Esophagus squamous epithelium (tissue), 5 donors: ENCODE measurements at places on chromosomes 2 and 18.

DNA sequence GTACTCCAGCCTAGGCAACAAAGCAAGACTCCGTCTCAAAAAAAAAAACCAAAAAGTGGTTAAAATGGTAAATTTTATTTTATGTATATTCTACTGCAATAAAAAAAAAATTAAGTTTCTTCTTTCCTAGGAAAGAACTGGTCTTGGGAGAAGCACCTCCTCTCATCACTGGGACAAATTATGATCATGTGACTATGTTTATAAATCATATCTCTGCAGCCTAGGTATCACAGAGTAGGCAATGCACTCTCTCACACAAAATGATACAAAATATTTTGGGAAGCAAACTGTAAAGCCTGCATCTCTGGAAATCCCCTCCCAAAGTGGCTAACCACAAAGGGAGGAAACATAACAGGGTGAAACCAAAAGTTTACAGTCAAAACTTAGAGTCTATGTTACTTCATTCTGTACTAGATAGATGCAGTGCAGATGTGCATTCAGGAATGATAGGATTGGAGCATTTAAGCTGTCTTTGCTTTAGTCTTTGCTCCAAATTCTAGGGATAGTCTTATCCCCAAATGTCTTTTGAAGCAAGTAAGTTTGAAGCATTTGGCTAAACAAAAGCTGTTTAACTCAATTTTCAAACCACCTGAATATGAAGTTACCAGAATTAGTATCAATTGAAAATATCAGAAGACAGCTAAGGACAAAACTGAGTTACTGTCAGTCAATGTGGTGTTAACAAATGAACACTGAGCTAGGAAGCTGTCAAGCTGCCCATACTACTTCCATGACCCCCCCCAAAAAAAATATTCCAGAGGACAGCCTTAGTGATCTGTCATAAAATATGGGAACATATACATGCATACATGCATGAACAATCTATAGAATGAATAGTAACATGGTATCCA is 21.1 kb upstream of the MALT1 start:
- no peak for DNase-seq

GRCh38 chr2:10094271-10094814 is 14.1 kb upstream of the CYS1 start:
- DNase-seq = no peak

- no peak for DNase-seq
Measured at GRCh38 chr2:35973737-35974132, 381.8 kb upstream of the CRIM1 start.

GRCh38 chr2:133652398-133652797 is 84.1 kb upstream of the NCKAP5 start:
- DNase-seq = no peak

- no peak for DNase-seq
Measured at GRCh38 chr2:145547620-145548019, 1027.7 kb upstream of the ZEB2 start.

DNA sequence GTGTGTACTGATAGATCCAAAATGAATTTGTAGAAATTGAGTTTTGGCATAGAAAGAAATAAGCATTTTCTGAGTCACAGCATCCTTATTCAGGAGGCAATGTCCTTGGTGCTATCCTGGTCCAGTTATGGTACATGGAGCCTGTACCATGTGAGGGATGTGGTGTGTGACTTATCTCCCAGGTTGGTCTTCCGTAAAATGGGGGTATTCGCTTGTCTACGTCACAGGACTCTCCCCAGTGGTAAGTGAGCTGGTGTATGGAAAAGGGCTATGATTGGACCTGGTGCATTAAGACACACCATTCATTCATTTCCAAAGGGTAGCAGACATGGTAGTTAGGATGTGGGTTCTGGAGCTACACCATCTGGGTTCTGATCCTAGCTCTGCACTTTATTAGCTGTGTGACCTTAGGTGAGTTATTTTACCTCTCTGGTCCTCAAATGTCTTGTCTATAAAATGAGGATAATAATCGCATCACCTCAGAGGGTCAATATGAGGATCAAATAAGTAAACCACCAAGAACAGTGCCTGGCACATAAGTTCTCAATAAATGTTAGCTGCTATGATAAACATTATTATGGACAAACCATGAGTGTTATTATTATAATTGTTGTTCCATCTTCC is 119.2 kb downstream of the MYCN start:
- DNase-seq = no peak

DNA sequence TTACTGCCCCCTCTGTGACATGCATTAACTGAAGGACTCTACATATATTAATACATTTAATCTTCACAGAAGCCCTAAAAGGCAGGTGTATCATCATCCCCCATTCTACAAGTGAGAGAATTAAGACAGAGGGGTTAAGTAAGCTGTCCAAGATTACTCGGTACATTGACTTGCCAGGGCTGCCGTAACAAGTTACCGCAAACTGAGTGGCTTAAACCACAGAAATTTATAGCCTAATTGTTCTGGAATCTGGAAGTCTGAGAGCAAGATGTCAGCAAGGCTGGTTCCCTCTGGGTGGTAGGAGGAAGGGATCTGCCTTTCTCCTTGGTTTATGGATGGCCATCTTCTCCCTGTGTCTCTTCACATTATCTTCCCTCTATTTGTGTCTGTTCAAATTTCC is 605.5 kb downstream of the EPHA4 start:
- no peak for DNase-seq

DNA sequence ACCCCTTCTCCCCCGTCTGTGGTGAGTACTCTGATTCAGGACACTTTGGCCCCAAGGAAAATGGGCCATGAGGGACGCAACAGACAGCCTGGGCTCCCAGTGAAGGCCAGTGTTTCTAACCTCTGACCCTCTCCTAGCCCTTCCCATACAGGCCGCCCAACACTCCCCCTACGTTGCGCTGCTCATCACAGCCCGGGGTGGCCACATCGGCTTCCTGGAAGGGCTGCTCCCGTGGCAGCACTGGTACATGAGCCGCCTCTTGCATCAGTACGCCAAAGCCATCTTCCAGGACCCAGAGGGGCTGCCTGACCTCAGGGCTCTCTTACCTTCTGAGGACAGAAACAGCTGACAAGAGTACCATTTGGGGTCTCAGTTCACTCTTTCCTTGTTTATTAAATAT is 4.0 kb downstream of the PREB start:
- no peak for DNase-seq

GRCh38 chr2:102975996-102976975 is 214.5 kb downstream of the TMEM182 start:
- DNase-seq = no peak

- no peak for DNase-seq
Measured at GRCh38 chr2:225137971-225138370, 95.7 kb upstream of the DOCK10 start.

DNA sequence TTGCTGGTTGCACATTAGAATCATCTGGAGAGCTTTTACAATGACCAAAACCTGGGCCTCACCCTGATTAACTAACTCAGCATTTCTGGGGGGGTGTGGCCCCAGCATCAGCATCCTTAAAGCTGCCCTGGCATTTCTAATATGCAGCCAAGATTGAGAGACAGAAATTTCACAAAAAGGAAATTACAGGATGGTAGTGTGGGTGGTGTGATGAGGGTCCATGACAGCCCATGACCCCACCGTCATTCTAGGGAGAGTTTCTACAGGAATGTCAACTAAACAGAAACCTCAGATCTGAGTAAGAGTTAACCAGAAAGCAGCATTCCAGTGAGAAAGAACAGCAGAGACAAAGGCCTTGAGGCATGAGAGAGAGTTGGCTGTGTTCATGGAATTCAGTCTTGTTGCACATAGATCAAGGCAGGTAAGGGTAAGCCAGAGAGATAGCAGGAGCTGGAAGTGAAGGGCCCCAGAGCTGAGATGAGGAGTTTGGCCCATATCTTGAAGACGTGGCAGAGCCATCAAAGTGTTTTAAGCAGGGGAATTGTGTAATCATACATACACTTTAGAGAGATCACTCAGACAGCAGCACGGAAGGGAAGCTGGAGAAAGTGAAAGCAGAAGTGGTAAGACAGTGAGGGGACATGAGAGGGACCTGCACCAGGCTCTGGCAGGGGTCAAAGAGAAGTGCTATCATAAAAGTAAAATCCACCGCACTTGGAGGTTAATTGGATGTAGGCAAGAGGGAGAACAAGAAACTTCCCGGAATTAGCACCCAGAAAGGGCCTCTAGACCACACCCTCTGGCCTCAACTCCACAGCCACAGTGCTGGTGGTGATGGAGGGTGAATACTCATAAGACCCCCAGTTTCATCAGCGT is 7.8 kb upstream of the TRABD2A start:
- peak; percentile 16 for DNase-seq

DNA sequence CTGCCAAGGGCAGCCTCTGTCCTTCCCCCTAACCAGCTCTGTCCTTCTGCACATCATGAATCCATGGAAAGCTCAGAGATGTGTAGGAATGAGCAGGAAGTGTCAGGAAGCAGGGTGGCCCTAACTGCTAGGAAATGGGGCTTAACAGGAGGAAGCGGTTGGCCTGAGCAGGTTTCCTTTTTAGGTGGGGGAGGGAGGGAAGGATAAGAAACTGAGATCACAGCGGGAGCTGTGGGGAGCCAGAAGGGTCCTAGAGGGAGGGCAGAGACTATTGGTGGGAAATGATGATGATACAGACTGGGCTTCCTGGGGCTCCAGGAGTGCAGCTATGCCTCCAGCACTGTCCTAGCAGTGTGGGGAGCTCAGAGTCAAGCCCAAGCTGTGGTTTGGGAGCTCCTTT is 182.0 kb downstream of the SH3BP4 start:
- no peak for DNase-seq

- DNase-seq = no peak
Measured at GRCh38 chr2:237873897-237874551, 14.6 kb downstream of the RAMP1 start.

- no peak for DNase-seq
Measured at GRCh38 chr2:43718530-43719124, 42.4 kb upstream of the C1GALT1C1L start.

DNA sequence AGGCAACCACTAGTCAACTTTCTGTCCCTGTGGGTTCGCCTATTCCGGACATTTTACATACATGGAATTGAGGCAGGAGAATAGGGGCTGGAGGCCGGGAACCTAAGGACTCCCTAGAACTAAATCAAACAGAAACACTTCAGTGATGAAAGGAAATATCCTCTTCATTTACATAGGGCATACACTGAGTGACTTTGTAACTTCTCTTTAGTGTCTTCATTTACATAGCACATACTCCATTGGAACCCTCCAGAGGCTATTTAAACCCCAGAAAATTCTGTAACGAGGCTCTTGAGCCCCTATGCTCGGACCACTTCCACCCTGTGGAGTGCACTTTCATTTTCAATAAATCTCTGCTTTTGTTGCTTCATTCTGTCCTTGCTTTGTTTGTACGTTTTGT is 56.5 kb downstream of the CCDC195 start:
- no peak for DNase-seq

DNA sequence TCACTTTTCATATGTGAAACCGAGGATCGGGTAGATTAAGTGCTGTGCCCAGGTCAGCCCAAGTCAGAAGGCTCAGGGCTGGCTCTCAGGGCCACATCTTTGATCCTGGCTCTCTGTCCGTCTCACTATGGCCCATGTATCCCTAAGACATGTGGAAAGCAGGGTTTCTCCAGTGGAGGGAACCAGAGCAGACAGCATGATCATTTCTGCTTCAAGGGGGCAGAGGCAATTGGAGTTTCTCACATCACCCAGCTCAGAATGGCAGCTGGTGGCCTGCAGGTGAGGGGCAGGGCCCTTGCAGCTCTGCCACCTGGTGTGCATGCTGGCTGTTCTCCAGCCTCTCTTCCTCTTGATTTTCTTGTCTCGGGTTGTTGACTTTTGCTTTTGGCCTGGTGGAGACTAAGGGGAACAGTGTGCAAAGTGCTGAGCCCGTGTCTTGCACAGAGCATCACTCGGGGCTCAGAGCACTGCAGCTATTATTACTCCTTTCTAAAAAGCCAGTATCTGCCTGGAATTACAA is 27.0 kb downstream of the LDLRAD4 start:
- DNase-seq = no peak

DNA sequence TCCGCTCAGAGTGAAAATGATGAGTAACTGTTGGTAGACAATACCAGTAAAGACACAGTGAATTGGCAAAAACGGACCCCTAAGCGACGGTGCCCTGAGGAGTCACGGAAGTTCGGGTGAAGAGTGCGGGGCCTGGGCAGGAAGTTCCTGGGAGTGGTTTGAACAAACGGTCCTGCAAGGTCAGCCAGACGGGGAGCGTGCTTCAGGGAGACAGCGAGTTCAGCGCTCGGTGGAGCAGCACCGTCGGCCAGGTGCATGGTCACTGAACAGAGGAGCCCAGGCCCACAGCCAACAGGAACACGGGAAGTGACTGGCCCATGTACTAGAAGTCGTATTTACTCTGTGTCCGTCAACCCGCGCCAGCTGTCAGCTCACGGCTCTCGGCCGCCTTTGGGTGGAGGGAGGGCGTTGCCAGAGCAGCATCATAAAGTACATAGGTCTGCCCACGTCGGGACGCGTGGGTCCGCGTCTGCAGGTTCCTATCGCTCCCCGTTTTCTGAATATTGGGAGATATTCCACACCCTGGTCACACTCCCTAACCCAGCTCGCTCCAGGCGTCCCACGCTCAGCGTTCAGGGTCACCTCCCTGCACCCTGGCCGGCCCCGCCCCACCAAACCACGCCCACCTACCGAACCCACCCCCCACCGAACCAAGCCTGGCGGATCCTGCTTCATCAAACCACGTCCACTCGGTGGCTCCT is 75.6 kb upstream of the UXS1 start:
- DNase-seq = no peak

DNA sequence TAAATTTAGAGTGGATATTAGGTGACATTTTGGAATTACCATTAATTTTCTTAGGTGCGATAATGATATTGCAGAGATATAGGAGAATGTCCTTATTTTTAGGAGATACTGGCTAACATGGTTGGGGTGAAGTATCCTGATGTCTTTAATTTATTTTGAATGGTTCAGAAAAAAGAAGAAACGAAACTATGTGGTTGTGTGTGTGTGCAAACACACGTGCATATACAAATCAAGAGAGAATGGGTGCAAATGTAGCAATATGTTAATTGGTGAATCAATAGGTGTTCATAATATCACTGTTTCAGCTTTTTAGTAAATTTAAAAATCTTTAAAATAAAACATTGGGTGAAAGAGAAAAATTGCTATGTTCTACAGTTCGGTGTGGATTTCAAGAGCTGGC is 140.9 kb downstream of the DIS3L2 start:
- no peak for DNase-seq

DNA sequence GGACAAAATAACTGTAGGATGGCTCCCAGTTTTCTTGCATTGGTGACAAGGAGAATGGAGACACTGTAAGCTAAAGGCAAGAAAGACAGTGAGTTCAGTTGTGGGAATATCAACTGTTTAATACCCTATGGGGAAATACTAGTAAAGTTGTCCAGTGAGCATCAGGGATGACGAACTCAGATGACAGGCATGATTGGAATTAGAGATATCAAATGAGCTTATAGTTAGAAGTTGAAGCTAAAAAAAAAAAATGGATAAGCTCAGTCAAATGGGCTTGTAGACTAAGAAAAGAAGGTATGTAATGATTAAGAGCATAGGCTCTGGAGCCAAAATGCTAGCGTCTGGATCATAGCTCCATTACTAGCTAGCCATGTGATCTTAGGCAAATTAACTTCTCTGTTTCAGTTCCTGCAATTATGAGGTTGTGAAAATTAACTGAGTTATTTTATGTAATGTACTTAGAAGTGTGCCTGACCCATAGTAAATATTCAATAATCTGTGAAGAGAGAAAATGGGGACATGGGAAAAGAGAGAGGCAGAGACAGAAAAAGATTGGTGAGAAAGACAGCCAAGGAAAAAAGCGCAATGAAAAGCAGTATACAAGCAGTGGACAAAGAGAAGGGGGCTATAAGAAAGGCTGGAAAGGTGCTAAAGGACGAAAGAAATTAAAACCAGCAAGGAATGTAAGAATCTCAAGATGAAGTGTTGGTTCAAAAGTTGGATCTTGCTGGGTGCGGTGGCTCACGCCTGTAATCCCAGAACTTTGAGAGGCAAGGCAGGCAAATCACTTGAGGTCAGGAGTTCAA is 95.7 kb upstream of the SLC39A10 start:
- no peak for DNase-seq
